ENCODE measurements at places on chromosomes 3 and 15. TPM values are rescaled to one million over a fixed set of nuclear protein-coding genes. Genes with fewer than 3 reads are reported as not detected.

SLC28A2 gene
- not detected for total RNA-seq

ZNF385D gene
- 0.83 TPM for total RNA-seq

SLC15A2 gene
- total RNA-seq: 0.26 TPM

ZBTB47 gene
- total RNA-seq: 32.1 TPM

TERC gene
- total RNA-seq: 210 TPM

VGLL4 gene
- 34.7 TPM for total RNA-seq

ADPRH gene
- 3.1 TPM for total RNA-seq

TEX55 gene
- not detected for total RNA-seq

OXSR1 gene
- 32.7 TPM for total RNA-seq

CHST14 gene
- 6.7 TPM for total RNA-seq

MST1R gene
- total RNA-seq: 1.5 TPM

TGM5 gene
- not detected for total RNA-seq

CXCR6 gene
- not detected for total RNA-seq

CNBP gene
- 262 TPM for total RNA-seq

SLC24A1 gene
- 4.5 TPM for total RNA-seq

CEP70 gene
- 32.4 TPM for total RNA-seq

LMAN1L gene
- total RNA-seq: not detected

BFSP2 gene
- not detected for total RNA-seq

IMPG2 gene
- 0.33 TPM for total RNA-seq

PEX5L gene
- 0.51 TPM for total RNA-seq

ALDH1A2 gene
- 7.7 TPM for total RNA-seq

LRRN1 gene
- 0.33 TPM for total RNA-seq

CFAP92 gene
- under 0.01 TPM for total RNA-seq

SLC51A gene
- not detected for total RNA-seq

COLQ gene
- 0.26 TPM for total RNA-seq

TTC23 gene
- total RNA-seq: 30.4 TPM

ANKRD34C gene
- not detected for total RNA-seq

IGF2BP2 gene
- 26.2 TPM for total RNA-seq

B3GNT5 gene
- 2.8 TPM for total RNA-seq

SLC51B gene
- 0.51 TPM for total RNA-seq

C3orf33 gene
- total RNA-seq: 3.6 TPM

C15orf39 gene
- 2.3 TPM for total RNA-seq

TLE3 gene
- 16.5 TPM for total RNA-seq

PIERCE2 gene
- total RNA-seq: 3.1 TPM

UMPS gene
- 23.1 TPM for total RNA-seq

GJD2 gene
- total RNA-seq: not detected

CCDC191 gene
- 1.8 TPM for total RNA-seq

LSAMP gene
- 4.8 TPM for total RNA-seq

Data from fibroblast of lung (primary cell).